Pancreas (tissue), 10 donors: ENCODE measurements at places on chromosomes 5 and 9. TPM values are rescaled to one million over a fixed set of nuclear protein-coding genes. Genes with fewer than 3 reads are reported as not detected.

SREK1 gene
- 33.1 TPM for total RNA-seq

DBH gene
- not detected for total RNA-seq

PPP3R2 gene
- total RNA-seq = not detected

RCL1 gene
- 44.6 TPM for total RNA-seq

HTR4 gene
- not detected for total RNA-seq

- no peak for DNase-seq
These were observed 34.4 kb upstream of the GLIPR2 start for GRCh38 chr9:36101916-36102741.

DNA sequence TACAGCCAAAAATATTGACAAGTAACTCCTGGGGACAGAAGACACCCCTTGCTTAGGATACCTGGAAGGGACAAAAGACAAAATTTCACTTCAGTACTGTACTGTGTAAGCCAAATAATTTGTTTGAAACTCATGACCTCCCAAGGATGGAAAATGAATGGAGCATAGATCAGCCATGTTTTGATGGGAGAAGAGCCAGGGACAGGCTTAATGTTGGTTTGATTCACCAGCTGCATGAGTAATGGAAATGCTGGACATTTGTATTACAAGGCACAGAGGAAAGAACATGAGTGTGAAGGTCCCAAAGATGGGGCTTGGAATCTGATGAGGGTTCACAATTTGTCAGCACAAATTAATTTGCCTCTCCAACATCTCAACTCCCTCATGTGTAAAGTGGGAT is 122.8 kb downstream of the ENC1 start:
- no peak for DNase-seq

DNA sequence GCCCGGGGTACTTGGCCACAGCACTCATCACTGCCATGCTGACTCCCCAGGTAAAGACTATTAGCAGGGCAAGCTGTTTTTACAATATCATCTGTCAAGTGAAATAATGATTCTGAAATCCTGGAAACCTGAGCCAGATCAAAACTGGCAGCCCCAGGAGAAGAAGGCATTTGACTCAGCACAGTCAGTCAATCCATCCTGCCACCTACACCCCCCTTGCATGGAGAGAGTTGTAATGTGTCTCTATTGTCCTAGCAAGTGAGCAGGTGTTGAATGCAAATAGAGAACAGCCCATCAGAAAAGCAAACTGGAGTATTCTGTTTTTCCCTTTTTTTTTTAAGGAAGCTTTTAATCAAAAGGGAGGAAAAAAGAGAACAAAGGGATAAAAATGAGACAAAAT is 291.2 kb downstream of the BRINP1 start:
- DNase-seq = no peak

DNA sequence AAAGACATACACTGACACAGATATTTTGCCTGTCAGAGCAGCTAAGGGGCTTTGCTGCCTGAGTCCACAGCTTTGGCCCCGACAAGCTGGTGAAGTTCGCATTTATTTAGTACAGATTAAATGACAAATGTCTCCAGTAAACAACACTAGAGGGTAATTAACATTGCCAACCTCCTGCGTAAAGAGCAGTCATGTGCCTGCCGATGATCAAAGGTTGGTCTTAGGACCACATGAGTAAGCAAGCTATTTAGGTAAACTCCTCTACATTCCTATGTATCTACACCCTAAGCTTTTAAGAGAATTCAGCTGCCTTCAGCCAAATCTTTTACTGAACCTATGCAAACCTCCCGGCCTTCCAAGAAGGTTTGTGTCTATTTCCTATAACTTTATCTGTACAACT is 73.0 kb upstream of the PJA2 start:
- no peak for DNase-seq

- DNase-seq = no peak
These were observed 1655.8 kb downstream of the MAT2B start for GRCh38 chr5:165161204-165161603.

GRCh38 chr9:120711354-120711753 is 2.9 kb downstream of the MEGF9 start:
- DNase-seq = no peak

GRCh38 chr9:96494215-96494800 is 44.3 kb downstream of the HABP4 start:
- DNase-seq = no peak

GRCh38 chr5:400282-401145 is 42.5 kb upstream of the EXOC3 start:
- DNase-seq = no peak

DNA sequence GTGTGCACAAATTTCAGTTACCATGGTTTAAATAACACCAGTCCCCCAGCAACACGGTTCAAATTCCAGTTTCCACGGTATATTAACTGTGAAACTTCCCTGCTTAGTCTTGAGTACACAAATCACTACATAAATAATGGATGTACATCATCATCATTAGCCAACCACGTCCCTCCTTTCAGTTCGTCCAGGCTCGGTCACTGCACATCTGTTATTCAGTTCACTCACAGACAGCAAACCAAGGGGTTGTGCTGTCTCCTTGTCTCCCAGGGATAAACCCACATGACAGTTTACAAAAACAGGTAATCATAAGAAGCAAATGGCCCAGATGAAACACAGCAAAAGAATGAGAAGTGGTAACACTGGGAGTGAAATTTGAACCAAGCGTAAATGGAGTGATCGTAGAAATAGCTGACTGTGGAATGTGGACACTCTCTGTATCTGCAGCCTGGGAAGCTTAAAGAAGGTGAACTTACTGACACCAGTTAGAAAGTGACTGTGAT is 61.0 kb upstream of the RAD23B start:
- no peak for DNase-seq

DNA sequence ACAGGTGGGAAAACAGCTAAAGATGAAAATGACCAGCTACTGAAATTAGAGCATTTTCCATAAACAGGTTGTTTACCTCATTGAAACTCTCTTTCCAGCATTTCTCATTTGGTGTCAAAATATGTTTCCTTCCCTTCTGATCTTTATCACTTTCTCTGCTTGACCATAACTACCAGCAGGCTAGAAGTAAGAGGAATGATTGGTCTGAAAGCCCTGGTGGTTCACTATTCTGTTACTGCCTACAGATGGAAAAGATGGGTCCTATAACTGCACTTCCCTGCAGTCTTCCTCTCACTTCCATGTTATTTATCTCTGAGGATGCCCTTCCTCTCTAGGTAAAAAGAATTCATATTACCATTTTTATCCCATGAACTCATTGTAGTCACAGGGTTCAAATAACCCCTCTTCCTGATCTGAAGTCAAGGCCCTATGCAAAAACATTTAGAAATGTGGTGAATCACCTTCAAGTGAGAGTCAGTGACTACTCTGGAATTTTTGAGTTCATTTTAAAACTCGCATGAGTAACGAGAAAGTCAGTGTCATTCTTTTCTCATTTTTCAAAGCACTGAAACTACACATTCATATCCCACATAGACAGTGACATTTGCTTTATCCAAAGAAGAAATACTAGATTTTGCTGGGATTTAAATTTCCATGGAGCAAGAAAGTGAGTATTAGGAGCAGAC is 51.7 kb downstream of the ZNF474 start:
- no peak for DNase-seq

DNA sequence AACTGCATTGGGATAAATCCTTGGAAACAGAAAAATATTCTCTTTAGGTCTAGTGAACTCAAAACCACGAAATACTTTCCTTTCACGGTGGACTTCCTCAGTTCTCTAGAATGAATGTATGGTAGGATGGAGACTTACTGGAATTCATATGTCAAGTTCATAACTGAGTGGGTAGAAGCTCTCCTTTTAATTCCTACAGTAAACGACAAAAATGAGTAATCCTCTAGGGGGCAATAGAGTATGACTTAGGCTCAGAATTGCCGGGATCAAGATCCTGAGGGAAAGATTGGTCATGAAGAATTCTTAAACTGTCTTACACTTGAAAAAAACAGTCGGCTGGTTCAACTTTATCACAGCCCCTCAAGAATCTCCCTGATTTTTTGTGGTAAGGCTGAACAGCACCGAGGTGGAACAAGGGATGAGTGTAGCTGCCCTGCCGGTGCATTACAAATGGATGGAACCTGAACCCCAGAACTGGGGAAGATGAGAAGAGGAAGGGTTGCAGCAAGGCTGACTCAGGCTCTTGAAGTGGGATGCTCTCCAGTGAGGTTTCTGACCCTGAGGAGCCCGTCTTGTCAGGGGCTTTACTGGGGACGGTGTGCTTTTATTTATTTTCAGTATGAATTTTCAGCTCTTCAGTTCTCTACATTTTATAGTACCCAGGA is 14.0 kb upstream of the LOX start:
- DNase-seq = no peak

DNA sequence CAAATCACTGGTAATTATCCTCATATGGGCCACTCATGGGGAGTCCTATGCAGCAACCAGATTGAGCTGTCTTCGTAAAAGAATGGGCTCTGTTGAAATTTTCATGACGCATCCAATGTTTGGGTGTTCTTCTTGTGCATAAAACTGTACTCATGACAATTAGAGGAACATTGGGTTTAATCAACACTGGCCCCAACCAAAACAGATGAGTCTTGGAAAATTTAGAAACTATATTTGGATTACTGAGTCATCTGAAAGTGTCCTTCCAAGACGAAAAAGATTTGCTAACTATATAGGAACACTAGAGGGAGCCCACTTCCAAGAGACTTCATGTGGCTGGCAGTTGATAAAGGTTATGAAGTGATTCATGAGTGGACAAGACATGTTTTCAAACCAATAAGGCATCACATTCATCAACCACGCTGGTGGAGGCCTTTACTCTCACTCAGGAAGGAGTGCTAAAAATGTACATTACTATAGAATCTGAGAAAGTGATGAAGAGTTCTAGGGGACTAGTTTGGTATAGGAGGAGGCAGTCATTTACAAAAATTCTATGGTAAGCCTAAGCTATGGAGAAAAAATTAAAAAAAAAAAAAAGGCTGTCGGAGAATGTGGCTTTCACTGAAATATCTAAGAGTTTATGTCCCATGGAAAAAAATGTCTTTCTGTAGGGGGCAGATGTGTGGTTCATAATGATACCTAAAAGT is 313.5 kb downstream of the PRDM9 start:
- DNase-seq = no peak

DNA sequence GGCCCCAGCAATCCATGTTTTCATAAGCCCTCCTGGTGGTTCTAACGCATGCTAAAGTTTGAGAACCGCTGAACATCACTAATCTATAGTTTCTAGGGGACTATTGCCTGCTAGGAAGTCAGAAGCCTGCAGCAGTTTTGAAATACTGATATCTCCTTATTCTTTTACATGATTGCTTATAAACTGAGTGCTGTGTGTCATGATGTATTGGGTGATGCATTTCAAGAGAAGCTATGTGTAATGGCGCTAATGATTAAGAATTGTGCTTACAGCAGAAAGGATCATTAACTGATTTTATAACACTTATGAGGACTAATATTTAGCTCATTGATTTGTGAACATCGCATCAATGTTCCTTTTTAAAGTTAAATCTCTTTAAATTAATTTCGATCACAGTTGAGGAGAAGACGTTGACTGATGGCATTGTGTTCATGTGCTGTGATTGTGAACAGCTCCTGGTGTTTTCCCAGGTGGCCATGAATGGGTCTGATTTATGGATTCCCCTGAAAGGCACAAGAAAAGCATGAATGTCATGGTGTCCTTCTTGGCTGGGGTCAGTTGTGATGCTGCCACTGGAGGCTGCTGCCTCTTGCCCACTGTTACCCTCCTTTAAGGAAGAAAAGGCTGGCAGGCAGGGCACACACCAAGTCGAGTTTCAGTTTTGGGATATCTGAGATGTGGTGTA is 12.0 kb upstream of the DAP start:
- no peak for DNase-seq

DNA sequence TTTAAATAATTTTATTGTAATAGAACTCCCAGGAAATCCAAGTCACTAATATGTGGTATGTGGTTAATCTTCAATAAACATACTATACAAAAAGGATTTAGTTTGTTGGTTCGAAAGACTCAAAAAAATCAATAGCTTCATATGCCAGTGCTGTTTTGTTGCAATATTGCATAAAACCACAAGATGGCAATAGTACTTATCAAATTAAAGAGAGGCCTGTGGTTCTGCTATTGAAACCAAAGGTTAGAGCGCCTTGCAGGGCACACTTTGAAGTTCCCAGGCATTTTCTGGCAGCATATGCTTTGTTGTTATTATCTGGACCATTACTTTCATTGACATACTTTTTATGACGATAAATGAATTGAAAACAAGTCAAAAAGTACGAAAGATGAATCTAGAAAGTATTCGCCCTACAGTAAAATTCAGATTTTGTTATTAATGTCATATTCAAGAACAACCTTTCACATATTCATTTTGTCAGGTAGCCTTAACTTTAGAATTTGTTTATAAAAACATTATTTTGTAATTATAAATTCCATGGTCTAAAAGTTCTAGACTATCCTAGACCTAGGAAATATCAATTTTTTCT is 316.3 kb downstream of the MCTP1 start:
- DNase-seq = peak; percentile 16
